ENCODE measurements at places on chromosomes 2 and 18.

GRCh38 chr2:196274387-196274809 is 103.0 kb upstream of the STK17B start:
- DNase-seq: no peak

DNA sequence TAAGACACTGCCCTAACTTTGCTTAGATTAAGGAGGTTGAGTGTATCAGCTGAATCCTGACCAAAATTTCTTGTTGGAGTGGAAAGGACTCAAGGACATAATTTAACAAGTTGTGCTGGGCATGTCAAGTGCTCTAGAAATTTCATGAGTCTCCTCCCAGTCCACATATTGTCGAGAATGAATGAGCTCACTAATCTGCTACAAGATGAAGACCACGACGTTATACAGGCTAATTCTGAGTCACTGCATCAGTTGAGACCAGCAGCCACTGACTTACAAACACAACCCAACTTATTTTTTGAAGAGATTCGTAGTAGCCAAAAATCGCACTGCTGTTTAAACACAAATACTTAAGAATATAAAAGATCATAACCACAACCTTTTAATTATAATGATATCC is 28.7 kb upstream of the SLC8A1 start:
- DNase-seq: no peak

- DNase-seq: no peak
Measured at GRCh38 chr2:72204786-72205503, 57.3 kb upstream of the CYP26B1 start.

GRCh38 chr2:102304268-102304667 is 7.1 kb upstream of the IL1RL1 start:
- no peak for DNase-seq

DNA sequence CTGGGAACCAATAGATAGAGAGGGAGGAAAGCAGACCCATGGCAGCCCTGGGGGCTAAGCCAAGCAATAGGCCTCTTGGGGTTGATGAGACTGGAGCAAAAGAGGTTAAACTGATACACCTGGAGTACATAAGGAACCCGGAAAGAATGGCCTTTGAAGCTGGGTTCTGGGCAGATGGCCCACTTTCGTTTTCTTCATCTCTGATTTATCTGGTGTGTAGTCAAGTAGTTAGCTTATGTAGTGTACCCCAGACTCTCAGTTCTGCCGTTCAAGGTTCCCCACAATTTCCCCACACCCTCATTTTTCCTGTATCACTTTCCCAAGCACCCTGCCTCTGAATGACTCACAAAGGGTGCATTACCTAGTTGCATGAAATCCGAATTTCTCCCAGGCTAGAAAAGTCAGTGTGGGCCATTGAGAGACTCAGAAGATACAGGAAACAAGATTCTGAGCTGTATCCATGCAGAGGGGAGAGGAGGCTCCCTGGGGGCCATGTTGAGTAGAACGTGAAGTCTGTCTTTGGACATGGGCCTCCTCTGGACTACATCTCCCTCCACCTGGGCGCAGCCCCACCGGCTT is 235.0 kb downstream of the LOXHD1 start:
- no peak for DNase-seq

DNA sequence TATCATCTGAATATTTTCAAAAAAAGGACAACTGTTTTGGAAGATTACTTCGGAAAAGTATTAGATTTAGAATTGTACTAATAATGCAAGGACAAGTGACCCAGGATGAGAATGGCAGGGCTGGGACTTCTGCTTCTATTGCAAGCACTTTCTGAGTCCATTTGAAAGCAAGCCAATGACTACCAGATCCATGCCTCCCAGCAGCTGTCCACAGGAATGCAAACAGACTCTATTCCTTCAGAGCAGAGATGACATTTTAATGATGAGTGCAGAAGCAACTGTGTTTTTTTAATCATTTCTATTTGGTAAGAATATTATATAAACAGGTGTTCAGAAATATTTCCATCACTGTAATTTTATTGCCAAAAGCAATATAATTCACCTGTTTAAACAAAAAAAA is 456.7 kb downstream of the SOX11 start:
- DNase-seq: no peak

DNA sequence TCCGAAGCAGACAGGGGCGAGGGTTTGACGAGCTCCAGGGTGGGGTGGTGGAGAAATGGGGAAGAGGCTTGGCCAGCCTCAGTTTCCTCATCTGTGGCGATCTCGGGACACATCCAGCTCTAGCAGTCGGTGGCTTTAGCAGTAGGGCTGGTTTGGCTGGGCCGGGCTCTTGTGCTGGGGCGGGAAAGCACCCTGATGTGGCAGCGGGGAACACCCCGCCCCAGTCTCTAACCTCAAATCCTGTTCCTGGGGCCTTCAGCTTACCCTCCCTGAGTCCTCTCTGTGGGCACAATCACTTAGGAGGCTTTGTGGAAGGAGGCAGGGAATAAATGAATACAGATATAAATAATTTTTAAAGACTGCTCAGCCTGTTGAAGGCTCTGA is 26.5 kb upstream of the MCFD2 start:
- peak; percentile 77 for DNase-seq

DNA sequence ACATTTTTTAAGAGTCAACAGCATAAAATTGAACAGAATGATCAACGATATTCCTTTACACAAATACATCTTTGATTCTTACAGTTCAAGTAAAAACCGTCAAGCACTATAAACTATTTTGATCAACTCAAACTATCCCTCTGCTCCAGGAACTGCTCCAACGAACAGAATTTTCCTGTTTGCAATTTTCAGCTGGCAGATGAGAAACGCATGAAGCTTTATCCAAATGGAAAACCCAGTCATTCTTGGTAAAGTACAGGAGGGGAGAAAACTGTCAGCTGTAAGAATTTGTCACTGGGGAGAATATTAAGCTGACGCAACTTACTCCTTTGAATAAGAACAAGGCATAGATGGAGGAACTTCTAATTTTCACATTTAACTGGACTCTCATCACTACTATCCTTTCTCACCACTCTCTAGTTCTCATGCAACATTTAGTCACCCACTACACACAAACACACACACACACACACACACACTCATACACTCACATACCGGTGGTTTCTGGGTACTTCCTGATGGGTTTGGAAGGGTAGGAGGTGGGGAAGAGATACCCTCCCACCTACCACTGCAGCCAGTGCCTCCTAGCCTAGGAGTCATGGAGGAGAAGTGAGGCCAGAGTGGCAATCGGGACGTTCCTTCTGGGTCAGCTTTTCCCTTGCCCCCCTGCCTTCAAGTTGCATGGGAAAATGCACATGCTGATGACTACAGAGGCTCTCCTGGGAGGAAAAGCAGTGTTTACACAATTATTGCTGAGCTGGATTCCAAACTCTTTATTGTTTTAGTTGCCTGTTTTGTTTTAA is 54.0 kb upstream of the SPATS2L start:
- no peak for DNase-seq

DNA sequence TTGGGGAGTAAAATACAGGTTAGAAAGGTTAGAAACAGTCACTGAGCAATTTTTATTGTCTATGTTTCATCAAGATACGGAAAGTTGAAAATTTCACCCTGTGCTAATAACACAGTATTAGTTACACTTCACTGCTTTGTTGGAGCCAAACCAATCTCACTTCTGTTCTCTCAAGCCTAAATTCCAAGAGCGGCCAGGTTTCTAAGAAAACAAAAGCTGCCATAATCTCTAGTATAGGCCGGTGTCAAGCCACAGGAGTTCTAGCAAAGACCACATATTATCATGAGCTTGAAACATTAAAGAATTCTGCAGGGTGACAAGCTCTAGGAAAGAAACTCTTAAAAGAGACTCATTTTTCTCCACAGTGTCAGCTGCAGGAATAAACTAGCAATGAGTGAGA is 128.7 kb downstream of the TXNL1 start:
- DNase-seq: no peak

DNA sequence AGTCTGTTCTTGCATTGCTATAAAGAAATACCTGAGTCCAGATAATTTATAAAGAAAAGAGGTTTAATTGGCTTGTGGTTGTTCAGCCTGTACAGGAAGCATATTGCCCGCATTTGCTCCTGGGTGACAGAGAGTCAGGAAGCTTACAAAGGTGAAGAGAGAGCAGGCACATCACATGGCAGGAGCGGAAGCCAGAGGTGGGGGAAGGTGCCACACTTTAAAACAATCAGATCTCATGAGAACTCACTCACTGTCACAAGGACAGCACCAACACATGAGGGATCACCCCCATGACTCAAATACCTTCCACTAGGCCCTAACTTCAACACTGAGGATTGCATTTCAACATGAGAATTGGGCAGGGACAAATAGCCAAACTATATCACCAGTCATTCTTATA is 124.8 kb upstream of the COL5A2 start:
- peak; percentile 34 for DNase-seq

DNA sequence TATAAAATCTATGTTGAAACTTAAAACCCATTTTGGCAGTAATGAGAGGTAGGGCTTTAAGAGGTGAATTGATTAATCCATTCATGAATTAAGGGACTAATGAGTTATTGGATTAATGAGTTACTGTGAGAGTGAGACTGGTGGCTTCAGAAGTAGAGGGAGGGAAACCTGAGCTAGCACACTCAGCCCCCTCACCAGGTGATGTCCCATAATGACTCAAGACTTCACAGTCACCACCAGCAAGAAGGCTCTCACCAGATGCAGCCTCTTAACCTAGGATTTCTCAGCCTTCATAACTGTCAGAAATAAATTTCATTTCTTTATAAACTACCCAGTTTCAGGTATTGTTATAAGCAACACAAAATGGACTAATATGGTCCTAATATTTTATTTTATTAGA is 621.7 kb upstream of the ACVR2A start:
- DNase-seq: no peak

GRCh38 chr18:45399146-45399545 is 216.1 kb upstream of the SLC14A2 start:
- no peak for DNase-seq

All from stimulated activated CD4-positive, alpha-beta T cell treated with anti-CD3 and anti-CD28 coated beads, Interleukin-4, amount 100 ng/mL, for 24 hours (primary cell).